ENCODE measurements at places on chromosomes 12 and 14.

DNA sequence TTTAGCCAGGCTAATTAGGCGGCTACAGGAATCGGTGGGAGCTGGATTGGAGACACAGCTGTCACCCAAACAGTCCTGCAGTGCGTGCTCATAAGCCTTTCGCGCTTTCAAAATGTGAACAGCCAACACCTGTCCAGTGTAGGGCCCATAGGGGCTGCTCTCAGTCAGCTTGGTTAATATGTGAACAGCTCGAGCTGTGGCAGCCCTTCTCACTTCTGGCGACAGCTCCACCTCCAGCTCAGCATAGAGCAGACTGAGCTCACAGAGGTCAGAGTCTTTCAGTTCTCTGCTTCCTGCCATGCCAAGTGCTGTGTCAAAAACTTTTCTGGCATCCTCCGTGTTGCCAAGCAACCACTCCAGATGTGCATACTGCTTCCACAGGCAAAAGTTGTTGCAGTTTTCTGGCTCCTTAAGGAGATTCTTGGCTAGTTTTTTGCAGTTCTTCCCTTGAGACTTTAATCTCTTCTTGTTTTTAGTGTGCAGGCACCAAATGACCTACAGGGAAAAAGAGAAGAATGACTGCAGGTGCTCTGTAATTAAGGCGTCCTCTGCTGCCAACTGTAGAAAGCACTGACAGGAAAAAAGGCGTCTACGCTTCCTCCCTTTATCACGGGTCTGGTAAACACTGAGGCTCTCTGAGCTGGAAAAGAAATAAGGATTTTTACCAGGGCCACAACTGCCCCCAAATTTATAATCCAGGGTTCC lies 32.5 kb downstream of the PSMC1 start:
- no peak for DNase-seq

- DNase-seq: no peak
Observed at GRCh38 chr12:124028555-124028925, 55.5 kb downstream of the ZNF664 start.

- no peak for DNase-seq
Observed at GRCh38 chr14:80585506-80585835, 356.1 kb downstream of the CEP128 start.

- no peak for DNase-seq
Observed at GRCh38 chr14:68143341-68143841, 323.8 kb downstream of the RAD51B start.

- no peak for DNase-seq
Observed at GRCh38 chr14:82951171-82951570, 1417.5 kb upstream of the SEL1L start.

DNA sequence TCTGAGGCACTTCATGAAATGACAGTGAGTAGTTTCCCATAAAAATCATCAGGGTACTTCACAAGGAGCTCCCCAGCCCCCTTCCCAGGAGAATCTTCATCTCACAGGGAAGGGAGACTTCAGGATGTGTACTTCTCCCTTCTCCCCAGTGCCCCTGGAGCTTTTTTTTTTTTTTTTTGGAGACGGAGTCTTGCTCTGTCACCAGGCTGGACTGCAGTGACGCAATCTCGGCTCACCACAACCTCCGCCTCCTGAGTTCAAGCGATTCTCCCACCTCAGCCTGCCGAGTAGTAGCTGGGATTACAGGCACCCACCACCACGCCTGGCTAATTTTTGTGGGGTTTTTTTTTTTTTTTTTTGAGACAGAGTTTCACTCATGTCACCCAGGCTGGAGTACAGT lies 10.4 kb downstream of the ITPK1 start:
- peak; percentile 39 for DNase-seq

DNA sequence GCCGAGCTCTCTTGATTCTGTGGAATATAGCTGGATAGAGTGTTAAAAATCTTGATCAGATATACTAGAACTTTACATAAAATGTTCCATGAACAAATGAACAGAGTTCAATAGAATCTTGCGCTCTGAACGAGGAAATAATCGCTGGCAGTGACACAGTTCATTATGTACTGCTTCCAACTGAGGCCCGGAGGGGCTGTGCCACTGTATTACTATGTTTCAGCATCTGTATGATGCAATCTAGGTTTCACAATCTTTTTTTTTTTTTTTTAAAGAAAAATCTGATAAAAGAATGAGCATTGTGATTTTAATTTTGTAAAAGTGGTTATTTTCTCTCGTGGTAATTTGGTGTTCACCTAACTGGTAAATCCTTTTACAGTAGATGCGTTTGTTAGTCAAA lies 77.2 kb downstream of the FERMT2 start:
- DNase-seq: peak; percentile 35

GRCh38 chr12:74449872-74450271 lies 87.8 kb upstream of the ATXN7L3B start:
- DNase-seq: no peak

DNA sequence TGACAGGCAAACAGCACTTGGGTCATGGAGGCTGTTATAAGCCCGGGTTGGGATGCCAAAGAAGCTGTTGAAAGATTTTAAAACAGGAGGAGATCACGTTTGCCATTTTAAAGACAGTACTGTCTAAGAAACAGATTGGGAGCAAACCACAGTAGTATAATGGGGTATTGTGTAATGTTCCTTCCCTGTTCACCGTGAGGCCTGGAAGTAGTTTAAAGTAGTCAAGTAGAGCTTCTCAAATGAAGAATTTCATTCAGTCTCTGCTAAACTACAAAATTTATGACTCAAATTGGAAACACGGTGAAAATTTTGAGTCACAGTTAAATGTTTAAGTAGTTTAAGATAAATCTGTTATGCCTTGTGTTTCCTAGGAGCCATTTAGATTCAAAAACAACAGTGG lies 35.8 kb downstream of the ATP2A2 start:
- DNase-seq: peak; percentile 85

Measured in AG09309 (cell line).